ENCODE measurements at places on chromosomes 5 and 9. TPM values are rescaled to one million over a fixed set of nuclear protein-coding genes. Genes with fewer than 3 reads are reported as not detected.
A peak's percentile ranks its signal among the peaks of the same experiment; 100 is the strongest.

DNA sequence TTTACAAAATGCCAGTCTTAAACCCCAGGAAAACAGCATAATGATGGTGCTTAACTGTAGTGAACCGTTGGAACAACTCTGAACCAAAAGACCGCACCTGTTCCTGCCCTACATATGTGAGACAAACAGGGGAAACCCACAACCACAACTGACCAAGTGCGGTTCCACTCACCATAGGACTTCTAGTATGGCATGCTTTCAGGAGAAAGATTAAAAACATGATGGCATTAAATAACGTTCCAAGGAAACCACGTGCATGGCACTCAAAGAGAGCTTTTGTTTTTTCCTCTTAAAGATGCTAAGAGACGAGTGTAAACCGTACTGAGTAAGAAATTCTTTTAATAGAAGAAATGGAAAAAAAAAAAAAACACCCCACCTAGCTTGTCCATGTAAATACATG is 119.8 kb downstream of the SSBP2 start:
- no peaks in the 10 kb centered on the region for H3K36me3 ChIP-seq
- no peak overlapping the region for H3K27ac ChIP-seq
- H3K27me3 ChIP-seq, result no peaks in the 10 kb centered on the region
- H3K4me1 ChIP-seq, result no peaks in the 10 kb centered on the region
- H3K4me3 ChIP-seq, result no peak overlapping the region

GRCh38 chr5:127820910-127821553 is 117.8 kb downstream of the CCDC192 start:
- H3K4me1 ChIP-seq, result peaks cover 4% of the 10 kb centered on the region
- H3K36me3 ChIP-seq, result no peaks in the 10 kb centered on the region
- H3K27ac ChIP-seq, result no peak overlapping the region
- H3K27me3 ChIP-seq, result no peaks in the 10 kb centered on the region

DNA sequence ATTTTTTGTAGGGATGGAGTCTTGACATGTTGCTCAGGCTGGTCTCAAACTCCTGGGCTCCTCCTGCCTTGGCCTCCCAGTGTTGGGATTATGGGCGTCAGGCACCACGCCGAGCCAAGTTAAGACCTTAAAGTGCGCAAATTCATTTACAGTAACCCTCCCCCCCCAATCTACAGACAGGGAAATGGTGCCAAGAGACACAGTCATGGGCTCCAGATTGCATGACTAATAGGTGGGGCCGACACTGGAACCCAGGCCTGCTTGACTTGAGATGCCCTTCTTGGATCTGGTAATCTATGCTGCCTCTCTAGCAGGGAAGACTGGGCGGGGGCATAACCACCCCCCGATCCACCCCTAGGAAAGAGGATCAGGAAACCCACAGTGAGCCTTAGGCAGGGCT is 19.5 kb downstream of the TTF1 start:
- H3K4me3 ChIP-seq, result no peak overlapping the region
- no peak overlapping the region for H3K27ac ChIP-seq
- no peak for DNase-seq
- no peaks in the 10 kb centered on the region for H3K36me3 ChIP-seq

GRCh38 chr5:7877851-7878250 is 8.9 kb downstream of the MTRR start:
- no peaks in the 10 kb centered on the region for H3K36me3 ChIP-seq
- DNase-seq, result no peak
- H3K27ac ChIP-seq, result no peak overlapping the region
- H3K27me3 ChIP-seq, result no peaks in the 10 kb centered on the region

DNA sequence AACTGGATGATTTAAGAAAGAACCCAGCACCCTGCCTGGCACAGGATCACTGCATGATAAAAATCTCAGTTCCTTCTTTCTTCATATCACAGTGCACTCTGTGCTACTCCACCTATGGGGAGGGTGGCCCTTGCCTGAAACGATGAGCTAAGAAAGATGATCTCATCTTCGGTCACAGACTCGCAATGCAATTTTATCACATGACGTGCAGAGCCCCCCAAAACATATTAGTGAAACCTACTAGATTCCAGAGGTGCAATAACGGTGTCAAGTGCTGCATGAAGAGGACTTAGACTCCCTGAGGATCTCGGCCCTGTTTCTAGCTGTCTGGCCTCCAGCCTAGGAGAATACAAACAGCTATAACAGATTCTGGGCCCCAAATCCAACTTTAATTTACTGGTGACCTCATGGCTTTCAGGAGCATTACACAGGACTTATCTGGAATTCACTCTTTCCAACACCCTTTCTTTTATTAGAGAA is 104.0 kb downstream of the EBF1 start:
- no peak overlapping the region for H3K4me3 ChIP-seq
- peaks cover 21% of the 10 kb centered on the region for H3K4me1 ChIP-seq
- no peaks in the 10 kb centered on the region for H3K36me3 ChIP-seq
- H3K27ac ChIP-seq, result no peak overlapping the region
- DNase-seq, result no peak

DNA sequence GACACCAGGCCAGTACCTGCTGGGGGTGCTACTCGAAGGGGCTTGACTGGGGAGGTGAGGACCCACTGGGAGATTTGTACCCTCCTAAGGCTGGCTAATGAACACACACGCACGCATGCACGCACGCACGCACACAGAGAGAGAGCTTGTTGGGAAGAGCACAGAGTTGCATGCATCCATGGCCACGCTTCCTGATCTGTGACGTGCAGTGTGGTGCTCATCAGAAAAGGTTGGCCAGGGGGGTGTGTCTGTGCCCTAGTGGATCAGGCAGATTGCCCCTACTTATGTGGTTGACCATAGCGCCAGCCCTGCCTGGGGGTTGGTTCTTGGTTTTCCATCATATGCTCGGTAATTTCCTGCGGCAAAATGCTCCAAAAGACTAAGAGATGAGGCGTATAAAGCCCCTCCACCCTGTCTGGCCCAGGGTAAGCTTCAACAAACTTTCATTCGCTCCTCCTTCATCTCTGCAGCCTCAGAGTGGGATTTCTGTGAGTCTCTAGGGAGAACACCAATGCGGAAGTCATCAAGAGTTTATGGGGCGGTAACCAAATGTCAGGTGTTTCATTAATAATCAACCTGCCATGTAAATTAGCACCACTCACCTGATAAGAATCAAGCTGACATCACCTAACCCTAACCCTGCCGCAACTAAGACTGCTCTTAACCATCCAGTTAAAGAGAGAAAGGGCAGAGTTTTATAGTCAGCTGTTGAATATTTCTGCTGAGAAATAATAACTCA is 8.0 kb upstream of the GFI1B start:
- H3K36me3 ChIP-seq, result no peaks in the 10 kb centered on the region
- DNase-seq, result no peak
- H3K27ac ChIP-seq, result no peak overlapping the region

- H3K36me3 ChIP-seq, result no peaks in the 10 kb centered on the region
- DNase-seq, result peak; percentile 5
- H3K4me1 ChIP-seq, result peaks cover 18% of the 10 kb centered on the region
- no peaks in the 10 kb centered on the region for H3K27me3 ChIP-seq
These were observed 47.5 kb upstream of the SH3PXD2B start for GRCh38 chr5:172501708-172502320.

DNA sequence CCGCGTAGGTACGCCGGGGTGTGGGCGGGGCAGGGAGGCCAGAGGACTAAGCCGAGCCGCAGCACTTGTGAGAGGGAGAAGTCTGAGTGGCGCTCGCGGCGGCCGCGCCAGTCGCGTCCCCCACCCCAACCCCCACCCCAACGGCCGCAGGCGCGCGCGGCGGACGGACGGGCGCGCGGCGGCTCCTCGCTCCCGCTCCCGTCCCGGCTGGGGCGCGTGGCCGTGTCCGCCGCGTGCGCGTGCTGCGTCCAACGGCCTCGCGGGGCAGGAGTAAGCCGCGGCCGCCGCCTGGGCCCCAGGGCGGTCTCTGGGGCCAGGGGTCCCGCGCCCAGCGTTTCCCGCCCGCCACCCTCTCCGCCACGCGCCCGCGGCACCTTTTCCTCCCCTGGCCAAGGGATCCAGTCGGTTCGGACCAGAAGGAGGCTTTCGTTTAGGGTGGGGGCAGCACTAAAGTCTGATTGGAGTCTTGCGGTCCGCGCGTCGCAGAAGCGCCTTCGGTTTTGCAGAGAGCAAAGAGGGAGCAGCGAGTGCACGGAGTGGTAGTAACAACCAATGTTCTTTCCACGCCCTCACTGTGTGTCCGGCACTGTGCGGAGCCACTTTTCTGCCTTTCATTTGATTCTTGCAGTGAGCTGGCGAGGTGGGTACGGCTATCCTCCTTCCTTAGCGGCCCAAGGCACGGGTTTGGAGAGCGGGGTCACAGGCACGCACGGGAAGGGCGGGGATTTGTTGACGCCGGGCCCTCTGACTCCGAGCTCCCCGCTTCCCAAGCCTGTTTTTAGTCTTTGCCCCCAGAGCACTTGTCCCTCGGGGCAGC is 483 bp downstream of the G3BP1 start:
- no peaks in the 10 kb centered on the region for H3K36me3 ChIP-seq
- H3K27ac ChIP-seq, result peak overlapping the region; percentile 58
- H3K4me1 ChIP-seq, result peaks cover 6% of the 10 kb centered on the region
- H3K27me3 ChIP-seq, result no peaks in the 10 kb centered on the region
- H3K4me3 ChIP-seq, result peak overlapping the region; percentile 92
- DNase-seq, result no peak

GRCh38 chr5:159906943-159907342 is 9.3 kb upstream of the ADRA1B start:
- no peaks in the 10 kb centered on the region for H3K36me3 ChIP-seq
- H3K27ac ChIP-seq, result no peak overlapping the region
- H3K27me3 ChIP-seq, result no peaks in the 10 kb centered on the region
- no peak for DNase-seq

Gene SPINK4
- not detected for total RNA-seq

Gene MEGF10
- total RNA-seq, result 0.50 TPM

Gene ADAMTS19
- 5.4 TPM for total RNA-seq

Gene ENHO
- total RNA-seq, result 0.52 TPM

Gene STPG3
- not detected for total RNA-seq

Gene ZDHHC12
- total RNA-seq, result 11.4 TPM

Gene SPEF2
- 9.3 TPM for total RNA-seq

GRCh38 chr9:8437876-8438275 is 638.3 kb upstream of the DMAC1 start:
- DNase-seq, result no peak
- H3K4me1 ChIP-seq, result no peaks in the 10 kb centered on the region
- H3K4me3 ChIP-seq, result no peak overlapping the region
- no peaks in the 10 kb centered on the region for H3K36me3 ChIP-seq
- H3K27ac ChIP-seq, result no peak overlapping the region
- no peaks in the 10 kb centered on the region for H3K27me3 ChIP-seq

- H3K27me3 ChIP-seq, result no peaks in the 10 kb centered on the region
- DNase-seq, result no peak
- H3K4me1 ChIP-seq, result no peaks in the 10 kb centered on the region
- H3K36me3 ChIP-seq, result no peaks in the 10 kb centered on the region
- no peak overlapping the region for H3K4me3 ChIP-seq
These were observed 213.1 kb upstream of the ACO1 start for GRCh38 chr9:32171339-32171738.

DNA sequence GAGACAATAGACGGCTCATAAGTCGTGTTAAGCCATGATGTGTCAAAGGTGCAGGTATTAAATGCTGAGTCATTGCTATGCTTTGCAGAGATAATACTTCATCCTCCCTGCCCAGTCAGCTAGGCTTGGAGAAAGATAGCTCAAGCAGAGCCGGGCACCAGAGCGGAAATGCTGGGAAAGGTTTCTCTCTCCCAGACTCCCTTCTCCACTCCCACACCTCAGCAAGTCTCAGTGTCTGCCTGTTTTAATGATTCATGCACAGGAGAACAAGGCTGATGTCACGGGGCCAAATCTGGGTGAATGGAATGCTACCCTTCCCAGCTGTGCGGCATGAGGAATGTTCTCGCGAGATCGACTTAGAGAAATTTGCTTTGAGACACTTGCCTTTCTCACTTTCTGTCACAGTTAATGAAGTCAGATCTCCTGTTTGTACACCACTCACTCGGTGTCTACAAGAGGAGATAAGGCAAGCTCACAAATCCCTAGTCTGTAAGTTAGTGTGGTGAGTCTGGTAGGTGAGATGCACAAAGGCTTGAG is 204.4 kb downstream of the EFNA5 start:
- H3K27me3 ChIP-seq, result no peaks in the 10 kb centered on the region
- H3K36me3 ChIP-seq, result no peaks in the 10 kb centered on the region
- DNase-seq, result no peak
- no peaks in the 10 kb centered on the region for H3K4me1 ChIP-seq
- H3K4me3 ChIP-seq, result no peak overlapping the region
- no peak overlapping the region for H3K27ac ChIP-seq

GRCh38 chr5:102772273-102772672 is 17.2 kb downstream of the PAM start:
- no peak overlapping the region for H3K27ac ChIP-seq
- H3K4me1 ChIP-seq, result peaks cover 5% of the 10 kb centered on the region
- no peaks in the 10 kb centered on the region for H3K27me3 ChIP-seq

Gene AJM1
- 2.4 TPM for total RNA-seq

Gene DMRT2
- not detected for total RNA-seq

- no peak overlapping the region for H3K4me3 ChIP-seq
- H3K27me3 ChIP-seq, result no peaks in the 10 kb centered on the region
- DNase-seq, result no peak
These were observed 47.9 kb upstream of the PPP2CA start for GRCh38 chr5:134273642-134274395.

DNA sequence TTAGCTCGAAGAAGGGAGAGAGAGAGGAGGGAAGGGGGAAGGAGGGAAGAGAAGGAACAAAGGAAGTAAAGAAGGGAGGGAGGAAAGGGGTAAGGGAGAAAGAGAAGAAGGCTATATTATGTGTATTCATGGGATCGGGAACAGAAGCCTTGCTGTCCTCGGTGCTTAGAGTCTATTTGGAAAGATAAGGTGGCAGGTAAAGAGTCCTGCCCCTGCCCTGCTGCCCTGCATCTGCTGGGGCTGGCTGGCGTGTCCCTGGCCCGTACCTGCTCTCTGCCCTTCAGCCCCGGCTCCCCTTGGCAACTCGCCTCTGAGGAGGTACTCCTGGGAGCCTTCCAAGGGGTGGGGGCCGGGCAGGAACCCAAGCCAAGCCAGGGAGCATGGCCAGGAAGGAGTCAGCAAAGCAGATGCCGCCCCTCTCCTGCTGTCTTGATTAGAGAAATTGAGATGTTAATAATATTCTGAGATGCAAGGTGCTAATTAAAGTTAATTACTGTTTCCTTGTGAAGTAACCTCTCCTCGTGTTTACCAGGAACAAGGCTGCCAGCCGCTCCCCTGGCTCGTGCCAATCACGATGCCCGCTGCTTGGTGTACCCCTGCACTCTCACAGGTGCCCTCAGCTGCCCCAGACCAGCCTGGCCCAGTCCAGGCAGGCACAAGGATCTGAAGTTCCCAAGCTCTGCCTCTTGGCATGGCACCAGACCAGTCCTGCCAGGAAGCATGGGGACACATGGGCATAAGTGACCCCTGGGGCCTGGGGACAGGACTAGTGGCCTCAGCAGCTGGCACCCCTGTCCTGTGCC is 36.6 kb downstream of the PCDH1 start:
- no peak overlapping the region for H3K4me3 ChIP-seq
- no peaks in the 10 kb centered on the region for H3K36me3 ChIP-seq
- DNase-seq, result no peak
- no peaks in the 10 kb centered on the region for H3K27me3 ChIP-seq
- no peaks in the 10 kb centered on the region for H3K4me1 ChIP-seq

Gene LURAP1L
- 4.2 TPM for total RNA-seq

Gene SPINK7
- total RNA-seq, result not detected

- H3K27me3 ChIP-seq, result no peaks in the 10 kb centered on the region
- no peak for DNase-seq
- H3K27ac ChIP-seq, result no peak overlapping the region
- no peaks in the 10 kb centered on the region for H3K36me3 ChIP-seq
These were observed 58.7 kb upstream of the NFIB start for GRCh38 chr9:14372437-14373335.

Gene RAB3C
- 2.7 TPM for total RNA-seq

Measured in ovary (tissue), 10 donors.